ENCODE measurements at places on chromosomes 13 and 19. TPM values are rescaled to one million over a fixed set of nuclear protein-coding genes. Genes with fewer than 3 reads are reported as not detected.

The C19orf18 gene
- not detected for polyA plus RNA-seq

The MAMSTR gene
- polyA plus RNA-seq, result 1.9 TPM

The TRAPPC6A gene
- 21.4 TPM for polyA plus RNA-seq

The LGI4 gene
- 6.4 TPM for polyA plus RNA-seq

The PSG11 gene
- not detected for polyA plus RNA-seq

The PSG1 gene
- 0.67 TPM for polyA plus RNA-seq

The LSM7 gene
- 47.5 TPM for polyA plus RNA-seq

The LILRB1 gene
- polyA plus RNA-seq, result not detected

The GRIK5 gene
- 0.40 TPM for polyA plus RNA-seq

The CEACAM4 gene
- polyA plus RNA-seq, result not detected

The CYP4F3 gene
- polyA plus RNA-seq, result 0.15 TPM

The EDNRB gene
- 21.0 TPM for polyA plus RNA-seq

The CDX2 gene
- not detected for polyA plus RNA-seq

The ANGPTL4 gene
- polyA plus RNA-seq, result not detected

The THAP8 gene
- 1.3 TPM for polyA plus RNA-seq

The SIGLEC12 gene
- not detected for polyA plus RNA-seq

The KCNJ14 gene
- polyA plus RNA-seq, result 0.43 TPM

The ETV2 gene
- polyA plus RNA-seq, result 0.70 TPM

The SULT2A1 gene
- polyA plus RNA-seq, result not detected

The ZNF729 gene
- not detected for polyA plus RNA-seq

The GYS1 gene
- 1.3 TPM for polyA plus RNA-seq

The CEACAM20 gene
- polyA plus RNA-seq, result not detected

The ZNF17 gene
- polyA plus RNA-seq, result 3.6 TPM

The DHDH gene
- polyA plus RNA-seq, result not detected

The FFAR1 gene
- not detected for polyA plus RNA-seq

The FAM124A gene
- 2.3 TPM for polyA plus RNA-seq

The JUNB gene
- polyA plus RNA-seq, result not detected

The CEACAM7 gene
- polyA plus RNA-seq, result not detected

The PNMA8A gene
- polyA plus RNA-seq, result 60.9 TPM

The CYP2B6 gene
- not detected for polyA plus RNA-seq

The ZMYM2 gene
- 28.4 TPM for polyA plus RNA-seq

The CEACAM1 gene
- not detected for polyA plus RNA-seq

The MCOLN1 gene
- polyA plus RNA-seq, result 12.2 TPM

The SCGB2B2 gene
- polyA plus RNA-seq, result not detected

The OR1M1 gene
- polyA plus RNA-seq, result not detected

The NCAN gene
- polyA plus RNA-seq, result 1.6 TPM

The ARRDC5 gene
- not detected for polyA plus RNA-seq

The IRGC gene
- not detected for polyA plus RNA-seq

The HSPB6 gene
- 0.50 TPM for polyA plus RNA-seq

The CRTC1 gene
- 0.47 TPM for polyA plus RNA-seq

The CNMD gene
- not detected for polyA plus RNA-seq

The PSPC1 gene
- 21.4 TPM for polyA plus RNA-seq

The ZNF443 gene
- polyA plus RNA-seq, result 3.9 TPM

The KISS1R gene
- polyA plus RNA-seq, result not detected

The OLFM2 gene
- polyA plus RNA-seq, result 0.45 TPM

The ICAM5 gene
- polyA plus RNA-seq, result not detected

The SYCN gene
- not detected for polyA plus RNA-seq

The TEX29 gene
- polyA plus RNA-seq, result not detected

The CD70 gene
- polyA plus RNA-seq, result not detected
